ENCODE measurements at places on chromosomes 7 and 10. TPM values are rescaled to one million over a fixed set of nuclear protein-coding genes. Genes with fewer than 3 reads are reported as not detected.

DNA sequence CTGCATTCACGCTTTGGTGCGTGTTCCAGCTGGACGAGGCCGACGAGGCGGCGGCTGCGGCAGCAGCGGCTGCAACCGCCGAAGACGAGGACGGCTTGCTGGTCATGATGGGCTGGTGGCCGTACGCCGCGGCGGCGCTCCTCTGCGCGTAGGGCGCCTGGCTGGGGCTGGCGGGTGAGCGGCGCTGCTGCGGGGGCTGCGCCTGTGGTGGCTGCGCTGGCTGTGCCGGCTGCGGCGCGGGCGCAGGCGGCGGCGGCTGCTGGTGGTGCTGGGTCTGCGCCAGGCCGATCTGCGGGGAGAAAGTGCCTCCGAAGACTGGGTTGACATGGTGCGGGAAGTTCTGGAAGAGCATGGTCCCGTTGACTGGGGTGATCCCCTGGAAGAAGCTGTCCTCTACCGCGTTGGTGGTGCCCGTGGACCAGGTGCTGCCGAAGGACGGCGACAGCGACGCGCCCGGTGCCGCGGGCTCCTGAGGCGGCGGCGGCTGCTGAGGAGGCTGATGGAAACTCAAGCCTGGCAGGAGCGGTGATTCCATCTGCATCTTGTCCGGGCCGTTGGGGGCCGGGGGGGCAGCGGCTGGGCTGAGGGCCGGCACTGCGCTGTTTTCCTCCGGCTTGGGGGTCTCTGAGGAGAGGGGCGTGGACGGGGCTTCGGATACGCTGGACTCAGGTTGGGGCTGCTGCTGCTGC, 51.1 kb downstream of the CPEB3 start:
- DNase-seq: peak; percentile 24

GRCh38 chr7:68833422-68833821, 764.9 kb upstream of the AUTS2 start:
- no peak for DNase-seq

- DNase-seq: no peak
Measured at GRCh38 chr10:129960481-129961156, 3.5 kb downstream of the EBF3 start.

- DNase-seq: no peak
Measured at GRCh38 chr7:139771001-139771956, 6.5 kb downstream of the HIPK2 start.

DNA sequence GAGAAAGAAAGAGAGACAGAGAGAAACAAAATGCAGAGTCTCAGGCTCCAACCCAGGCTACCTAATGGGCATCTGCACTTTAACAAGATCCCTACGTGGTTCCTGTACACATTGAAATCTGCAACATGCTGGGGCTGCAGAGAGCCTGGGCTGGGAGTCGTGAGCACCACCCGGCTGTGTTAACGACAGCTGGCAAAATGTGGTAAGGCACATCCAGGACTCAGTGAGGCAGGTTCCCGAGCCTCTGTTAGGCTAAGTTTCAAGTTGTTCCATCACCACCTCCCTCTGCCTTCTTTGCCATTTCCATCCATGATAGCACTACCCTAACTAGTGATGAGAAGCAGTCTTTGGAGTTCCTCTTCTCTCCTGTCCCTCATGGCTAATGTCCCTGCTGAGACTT, 1.4 kb downstream of the AKR1B10 start:
- DNase-seq: no peak

DNA sequence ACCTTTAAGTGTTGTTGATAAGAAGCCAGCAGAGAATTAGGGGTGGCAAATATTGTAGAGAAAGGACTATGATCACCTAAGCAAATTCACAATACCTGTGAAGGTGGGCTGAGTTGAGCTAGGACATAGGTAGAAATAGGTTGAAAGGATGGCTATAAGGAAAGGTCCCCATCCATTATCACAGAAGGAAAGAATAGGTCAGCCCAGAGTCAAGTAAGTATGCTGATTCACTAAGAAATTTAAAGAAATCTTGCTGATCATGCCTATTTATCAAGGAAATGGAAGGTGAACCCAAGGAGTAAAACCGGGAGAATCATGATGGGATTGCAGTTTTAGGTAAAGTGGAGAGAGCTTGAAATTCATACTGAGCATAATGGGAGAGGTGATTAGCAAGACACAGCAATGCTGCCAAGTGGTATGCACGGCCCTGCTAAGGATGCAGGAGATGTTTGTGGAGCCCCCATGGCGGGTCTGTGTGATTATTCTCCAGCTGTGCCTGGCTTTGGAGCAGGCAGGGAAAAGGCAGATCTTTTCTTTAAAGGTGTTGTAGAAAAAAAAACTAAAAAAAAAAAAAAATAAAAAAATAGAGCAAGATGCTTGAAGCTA, 399.4 kb downstream of the PLXDC2 start:
- no peak for DNase-seq

GRCh38 chr10:79246209-79246581, 101.1 kb upstream of the PPIF start:
- peak; percentile 65 for DNase-seq

DNA sequence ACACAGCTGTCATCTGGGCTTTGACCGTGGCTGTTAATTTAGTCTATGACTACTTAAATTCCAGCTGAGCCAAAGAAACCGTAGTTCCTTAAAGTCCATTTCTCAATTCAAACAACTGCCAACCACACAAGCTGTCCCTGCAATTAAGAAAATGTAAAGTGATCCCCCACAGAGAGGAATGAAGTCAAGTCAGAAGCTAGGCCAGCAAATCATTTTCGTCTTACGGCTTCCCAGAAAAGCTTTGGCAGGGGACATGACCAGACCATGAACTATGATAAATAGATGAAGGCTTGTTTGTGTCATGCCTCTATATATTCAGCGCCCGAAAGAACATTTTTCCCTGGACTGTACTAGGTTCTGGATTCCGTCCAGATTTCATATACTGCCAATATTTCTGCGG, 54.6 kb downstream of the HACD1 start:
- no peak for DNase-seq

DNA sequence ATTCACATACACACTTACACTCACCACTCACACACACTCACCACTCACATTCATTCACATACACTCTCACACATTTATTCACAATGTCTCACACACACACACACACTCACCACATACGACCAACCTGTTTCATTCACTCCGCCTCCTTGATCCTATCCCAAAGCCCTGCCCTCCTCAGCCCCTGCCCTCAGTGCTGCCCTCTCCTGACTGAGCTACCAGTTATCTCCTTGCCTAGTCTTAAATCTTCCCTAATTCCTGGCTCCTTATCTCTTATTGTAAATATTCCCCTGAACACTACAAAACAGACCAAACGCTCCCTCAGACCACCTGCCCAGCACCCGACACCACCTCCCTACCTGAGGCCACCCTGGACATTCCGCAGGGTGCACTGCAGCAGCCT, 26.1 kb upstream of the C10orf120 start:
- DNase-seq: no peak

Gene FAM25G
- not detected for total RNA-seq

Gene FAM24B
- total RNA-seq: 0.88 TPM

Gene MMD2
- total RNA-seq: not detected

Gene OPALIN
- total RNA-seq: not detected

Gene IFIT1B
- not detected for total RNA-seq
